ENCODE measurements at places on chromosomes 13 and 19.

- DNase-seq, result no peak
These were observed 29.6 kb upstream of the KLF2 start for GRCh38 chr19:16295057-16295456.

GRCh38 chr13:25136880-25137787 is 35.0 kb downstream of the AMER2 start:
- DNase-seq, result no peak

DNA sequence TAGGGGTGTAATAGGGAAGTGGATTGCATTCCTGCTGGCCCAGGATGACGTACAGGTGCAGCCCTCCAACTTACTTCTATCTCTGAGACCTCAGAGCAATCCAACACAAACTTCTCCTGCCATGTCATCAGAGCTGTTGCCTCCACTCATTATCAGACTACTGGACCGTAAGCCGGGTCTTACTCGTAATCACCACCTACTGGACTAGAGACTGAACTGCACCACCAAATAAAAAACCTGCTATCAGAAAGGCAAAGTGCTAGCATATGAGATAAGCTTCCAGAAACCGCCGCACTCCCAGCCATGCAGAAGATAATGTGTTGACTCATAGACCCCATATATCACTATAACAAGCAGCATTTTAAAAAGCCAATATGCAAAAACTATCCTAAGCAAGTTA is 102.0 kb downstream of the SLITRK1 start:
- DNase-seq, result peak; percentile 21

DNA sequence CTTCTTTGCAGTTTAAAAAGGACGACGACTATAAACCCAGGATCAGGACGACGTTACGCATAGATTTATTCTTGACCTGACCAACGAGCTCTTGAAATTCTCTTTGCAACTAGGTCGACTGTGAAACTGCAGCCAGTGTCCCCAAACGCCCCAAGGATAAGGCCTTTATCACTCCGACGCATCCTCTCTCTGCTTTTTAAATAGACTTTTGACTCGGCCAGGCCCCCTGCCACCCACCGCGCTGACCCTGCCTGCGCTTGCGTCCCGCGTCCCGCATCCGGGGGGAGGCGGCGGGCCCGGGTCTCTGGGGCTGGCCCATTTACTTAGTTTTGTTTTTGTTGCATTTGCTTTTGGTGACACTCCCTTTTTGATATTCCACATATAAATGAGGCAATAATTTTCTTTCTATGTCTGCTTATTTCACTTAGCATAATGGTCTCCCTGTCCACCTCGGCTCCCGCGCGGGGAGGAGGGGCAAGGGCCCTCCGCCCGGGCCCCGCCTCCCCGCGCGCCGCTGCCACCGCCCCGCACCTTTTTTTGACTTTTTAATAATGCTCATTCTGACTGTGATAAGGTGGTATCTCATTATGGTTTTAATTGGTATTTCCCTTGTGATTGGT is 17.4 kb downstream of the RB1 start:
- DNase-seq, result no peak

GRCh38 chr13:46006688-46007452 is 45.7 kb downstream of the ZC3H13 start:
- DNase-seq, result no peak

DNA sequence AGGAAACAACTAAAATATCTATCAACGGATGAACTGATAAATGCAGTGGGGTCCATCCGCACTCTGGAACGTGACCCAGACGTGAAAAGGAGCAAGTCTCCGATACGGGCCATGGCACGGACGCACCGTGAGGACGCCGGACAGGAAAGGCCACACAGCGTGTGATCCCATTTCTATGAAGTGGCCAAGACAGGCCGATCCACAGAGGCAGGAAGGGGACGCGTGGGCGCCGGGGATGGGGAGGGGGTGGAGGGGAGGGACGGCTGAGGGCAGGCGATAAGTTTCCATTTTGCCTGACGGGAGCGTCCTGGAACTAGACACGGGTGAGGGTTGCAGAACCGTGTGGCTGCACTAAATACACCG is 13.8 kb downstream of the SHC2 start:
- no peak for DNase-seq

DNA sequence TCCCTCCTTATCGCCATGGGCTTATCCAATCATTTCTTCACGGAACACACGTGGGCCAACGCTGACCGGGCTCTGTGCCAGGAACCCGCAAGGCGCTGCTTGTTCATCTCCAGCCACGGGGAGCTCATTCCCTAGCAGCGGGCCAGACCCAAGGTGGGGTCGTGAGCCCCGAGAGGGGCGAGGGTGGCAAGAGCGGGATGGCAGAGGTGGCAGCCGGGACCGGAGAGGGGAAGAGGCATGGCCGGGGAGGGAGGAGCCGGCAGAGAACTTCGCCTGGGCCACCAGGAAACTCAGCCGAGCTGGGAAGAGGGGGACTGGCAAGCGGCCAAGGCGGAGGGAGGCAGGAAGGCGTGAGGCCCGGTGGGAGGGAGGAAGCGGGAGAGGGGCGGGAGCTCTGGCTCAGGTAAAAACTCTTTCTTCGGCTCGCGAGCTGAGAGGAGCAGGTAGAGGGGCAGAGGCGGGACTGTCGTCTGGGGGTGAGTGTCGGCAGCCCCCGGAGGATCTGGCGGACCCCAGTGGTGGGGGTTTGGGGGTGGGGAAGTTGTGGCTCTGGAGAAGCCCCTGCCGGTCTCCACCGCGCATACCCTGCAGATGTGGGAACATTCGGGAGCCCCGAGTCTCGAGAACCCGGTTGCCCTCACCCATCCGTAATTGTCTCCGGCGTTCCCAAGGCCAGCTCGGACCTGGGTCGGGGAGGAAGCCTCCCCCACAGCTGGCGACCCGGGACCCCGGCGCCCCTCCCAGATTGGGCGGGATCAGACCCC is at the start of gene B3GNT3:
TSS of gene B3GNT3 (plus strand) at position 408 of the 764 bp plus-strand sequence. CDS start 12,670 bp downstream, outside the sequence.
- DNase-seq, result no peak

GRCh38 chr13:39765801-39766463 is 110.5 kb downstream of the COG6 start:
- no peak for DNase-seq

- DNase-seq, result no peak
These were observed 150.5 kb upstream of the MIR17HG start for GRCh38 chr13:91196958-91197357.

GRCh38 chr13:37187621-37188020 is 82.2 kb upstream of the CSNK1A1L start:
- DNase-seq, result no peak

DNA sequence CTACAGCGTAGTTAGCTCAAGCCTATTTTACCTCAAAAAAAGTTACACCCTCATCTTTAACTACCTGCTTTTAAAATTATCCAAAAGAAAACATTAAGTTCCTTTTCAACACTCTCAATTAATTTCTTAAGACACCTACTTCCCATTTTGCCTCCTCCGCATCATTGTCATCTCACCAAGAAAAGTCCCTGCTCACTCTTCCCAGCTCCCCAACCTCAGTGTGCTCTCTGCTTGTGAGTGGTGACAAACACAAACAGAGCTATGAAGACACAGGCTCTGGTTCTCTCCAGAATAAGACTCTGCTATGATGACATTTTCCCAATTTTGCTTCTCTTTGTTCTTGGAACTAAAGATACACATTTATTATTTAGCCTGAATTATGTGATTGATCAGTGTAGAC is 385.1 kb upstream of the HTR2A start:
- DNase-seq, result no peak

DNA sequence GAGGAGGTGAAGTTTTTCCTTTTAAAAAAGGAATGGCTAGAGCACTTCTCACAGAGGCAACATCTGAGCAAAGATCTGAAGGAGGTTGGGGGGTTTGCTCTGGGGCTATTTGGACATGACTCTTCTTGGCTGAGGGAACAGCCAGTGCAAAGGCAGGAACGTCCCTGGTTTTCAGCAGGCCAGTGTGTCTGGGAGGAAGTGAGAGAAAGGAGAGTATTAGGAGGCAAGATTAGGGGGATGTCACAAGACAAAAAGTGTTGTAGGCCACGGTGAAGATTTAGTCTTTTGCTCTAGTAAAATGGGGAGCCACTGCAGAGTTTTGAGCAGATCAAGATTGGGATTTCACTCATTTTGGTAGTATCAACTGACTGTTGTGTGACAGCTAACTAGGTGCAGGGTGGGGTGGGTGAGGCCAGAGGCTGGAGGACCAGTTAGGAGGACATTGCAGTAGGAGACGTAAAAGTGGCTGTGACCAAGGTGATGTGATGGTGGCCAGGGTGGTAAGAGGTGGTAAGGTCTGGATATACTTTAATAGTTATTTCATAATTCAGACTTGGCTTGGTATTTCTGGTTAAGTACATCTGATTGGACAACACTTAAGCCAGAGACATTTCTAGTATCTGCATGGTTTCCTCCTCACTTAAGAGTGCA is 40.6 kb downstream of the WDFY2 start:
- DNase-seq, result no peak

DNA sequence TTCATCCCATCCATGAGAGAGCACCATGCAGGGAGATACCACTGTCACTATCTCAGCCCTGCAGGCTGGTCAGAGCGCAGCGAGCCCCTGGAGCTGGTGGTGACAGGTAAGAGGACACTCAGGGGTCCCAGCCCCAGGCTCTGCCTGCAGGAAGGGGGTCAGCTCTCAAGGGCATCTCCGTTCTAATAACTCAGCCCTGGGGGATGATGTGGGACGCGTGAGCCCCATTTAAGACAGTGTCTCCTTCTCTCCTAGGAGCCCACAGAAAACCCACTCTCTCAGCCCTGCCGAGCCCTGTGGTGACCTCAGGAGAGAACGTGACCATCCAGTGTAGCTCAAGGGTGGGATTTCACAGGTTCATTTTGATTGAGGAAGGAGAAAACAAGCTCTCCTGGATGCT is 15.5 kb upstream of the KIR3DL3 start:
- no peak for DNase-seq

DNA sequence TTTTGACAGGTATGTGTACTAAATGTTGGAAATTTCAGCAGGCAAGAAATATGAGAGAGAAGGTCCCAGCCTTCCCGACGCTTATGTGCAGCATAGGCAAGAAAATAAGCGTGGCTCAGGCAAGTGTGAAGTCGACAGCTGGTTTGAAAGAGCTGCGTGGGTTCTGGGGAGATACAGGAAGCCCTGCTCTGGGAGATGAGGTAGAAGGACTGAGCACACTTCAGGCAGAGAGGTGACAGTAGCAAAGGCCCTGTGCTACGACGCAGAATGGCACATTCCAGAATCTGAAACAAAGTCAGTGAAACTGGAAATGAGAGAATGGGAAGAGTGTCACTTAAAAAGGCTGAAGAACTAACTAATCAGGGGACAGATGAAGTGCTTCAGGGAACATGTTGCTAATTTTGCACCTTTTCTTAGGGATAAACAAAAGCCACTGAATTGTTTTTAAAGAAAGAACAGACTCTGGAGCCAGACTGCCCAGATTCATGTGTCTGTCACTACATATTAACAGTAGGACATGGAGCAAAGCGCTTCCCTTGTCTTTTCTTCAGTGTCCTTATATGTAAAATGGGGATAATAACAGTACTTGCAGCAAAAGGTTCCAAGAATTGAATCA is 160.1 kb downstream of the SPRY2 start:
- no peak for DNase-seq

DNA sequence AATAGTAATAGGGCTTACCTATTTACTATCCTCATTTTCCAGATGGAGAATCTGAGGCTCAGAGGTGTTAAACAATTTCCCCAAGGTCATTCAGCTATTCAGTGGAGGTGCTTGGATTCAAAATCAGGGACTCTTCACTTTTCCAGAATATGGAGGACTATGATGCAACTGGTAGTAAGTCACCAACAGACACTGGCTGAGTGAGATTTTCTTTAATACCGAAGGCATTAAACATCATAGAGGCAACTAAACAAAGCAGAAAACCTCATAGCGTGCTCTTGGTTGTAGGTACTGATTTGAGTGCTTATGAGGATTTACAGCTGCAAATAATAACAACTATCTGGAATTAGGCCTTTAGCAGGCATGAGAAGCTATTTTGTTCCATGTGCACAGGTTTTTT is 134.4 kb downstream of the DLEU7 start:
- DNase-seq, result no peak

GRCh38 chr19:15402411-15403150 is 16.2 kb downstream of the AKAP8L start:
- no peak for DNase-seq

GRCh38 chr13:76635232-76636230 is 250.7 kb downstream of the KCTD12 start:
- no peak for DNase-seq

DNA sequence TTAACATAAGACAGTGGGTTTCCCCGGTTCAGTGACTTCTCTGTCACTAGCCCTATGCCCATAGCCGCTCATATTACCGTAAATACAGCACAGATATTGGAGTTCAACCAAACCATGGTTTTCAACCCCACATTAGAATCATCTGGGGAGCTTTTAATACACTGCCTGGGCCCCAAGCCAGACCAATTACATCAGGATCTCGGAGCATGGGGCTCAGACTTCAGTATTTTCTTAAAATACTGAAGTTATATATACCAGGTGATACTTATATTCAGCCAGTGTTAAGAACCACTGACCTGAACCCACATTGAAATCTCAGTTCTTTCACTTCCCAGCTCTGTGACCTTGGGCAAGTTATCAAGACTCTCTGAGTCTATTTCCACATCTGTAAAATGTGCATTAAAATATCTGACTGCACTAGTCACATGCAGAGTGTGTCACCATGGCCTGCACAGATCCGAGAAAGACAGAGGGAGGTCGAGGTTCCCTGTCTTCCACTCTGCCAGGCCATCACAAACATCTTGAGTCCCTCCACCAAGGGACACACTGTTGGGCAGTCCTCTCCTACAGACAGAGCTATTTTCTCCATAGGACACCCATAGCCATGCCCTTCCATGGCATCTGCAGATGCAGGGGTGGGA is 32.2 kb upstream of the IPO5 start:
- no peak for DNase-seq

- DNase-seq, result no peak
These were observed 111.5 kb downstream of the PTPRS start for GRCh38 chr19:5228932-5229777.

DNA sequence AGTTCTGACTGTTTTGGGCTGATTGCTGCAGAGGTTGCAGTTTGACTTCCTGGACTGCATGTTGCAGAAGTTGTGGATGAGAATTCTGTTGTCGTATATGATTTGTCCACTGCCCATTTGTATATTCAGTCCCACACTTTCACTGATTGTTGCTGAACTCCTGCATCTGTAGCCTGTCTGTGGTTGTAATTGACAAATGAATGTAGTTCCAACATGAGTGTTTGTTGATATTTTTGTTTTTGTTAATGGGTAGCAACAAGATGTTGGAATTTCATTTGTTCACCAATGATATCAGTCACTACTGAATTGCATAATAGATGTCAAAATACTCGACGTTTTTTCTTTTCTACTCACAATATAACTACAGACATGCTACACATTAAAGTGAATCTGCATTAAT is 533.9 kb downstream of the DCT start:
- no peak for DNase-seq

DNA sequence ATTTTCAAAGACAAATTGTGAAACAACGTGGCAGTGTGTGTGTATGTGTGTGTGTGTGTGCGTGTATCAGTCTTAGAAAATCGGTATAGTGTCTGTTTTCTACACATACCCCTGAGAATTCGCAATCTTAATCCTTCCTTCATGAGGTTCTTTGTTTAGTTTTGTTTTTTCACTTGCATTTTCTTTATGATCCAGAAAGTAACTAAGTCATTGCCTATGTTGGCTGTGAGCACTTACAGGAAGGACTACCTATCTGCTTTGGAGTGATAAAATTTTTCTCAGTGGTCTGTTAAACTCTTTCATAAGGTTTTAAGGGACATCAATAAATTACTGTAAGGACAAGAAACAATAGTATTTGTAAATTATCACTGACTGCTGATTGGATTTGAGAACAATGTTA is 1587.1 kb downstream of the PCDH9 start:
- no peak for DNase-seq
